ENCODE measurements at places on chromosomes 5 and 9. TPM values are rescaled to one million over a fixed set of nuclear protein-coding genes. Genes with fewer than 3 reads are reported as not detected.

The SH3TC2 gene
- total RNA-seq, result 1.9 TPM

The TLX3 gene
- total RNA-seq, result not detected

The GPX3 gene
- total RNA-seq, result 133 TPM

The C5orf34 gene
- 0.58 TPM for total RNA-seq

The PFN3 gene
- not detected for total RNA-seq

All from pericardium fibroblast (primary cell).